ENCODE measurements at places on chromosomes 13 and 19.

DNA sequence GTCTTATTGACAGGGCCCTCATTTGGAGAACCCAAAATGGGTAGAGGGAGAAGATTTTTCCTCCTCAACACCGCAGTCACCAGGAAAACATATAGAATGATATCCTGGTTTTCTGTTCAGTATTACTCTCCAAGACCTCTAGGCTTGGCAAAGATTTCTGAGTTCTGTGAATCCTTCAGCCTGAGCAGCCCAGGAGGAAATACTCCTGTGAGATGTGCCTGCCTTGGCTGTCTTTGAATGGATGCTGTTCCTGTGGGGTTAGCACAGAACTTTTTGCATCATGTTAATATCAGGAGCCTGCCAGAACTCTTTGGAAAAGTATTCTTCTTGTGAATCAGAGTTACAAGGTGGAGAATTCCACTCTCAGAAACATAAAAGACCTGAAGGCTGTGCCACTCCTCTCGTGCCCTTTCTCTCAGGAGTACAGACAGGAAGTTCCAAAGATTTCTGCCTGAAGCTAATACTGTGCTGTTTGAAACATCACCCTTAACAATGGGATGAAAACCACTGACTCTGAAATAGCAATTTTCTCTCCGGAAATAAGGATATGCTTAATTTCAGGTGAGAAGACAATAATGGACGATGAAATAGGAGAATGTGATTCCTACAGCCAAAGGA is 520.1 kb upstream of the NBEA start:
- no peak for DNase-seq

DNA sequence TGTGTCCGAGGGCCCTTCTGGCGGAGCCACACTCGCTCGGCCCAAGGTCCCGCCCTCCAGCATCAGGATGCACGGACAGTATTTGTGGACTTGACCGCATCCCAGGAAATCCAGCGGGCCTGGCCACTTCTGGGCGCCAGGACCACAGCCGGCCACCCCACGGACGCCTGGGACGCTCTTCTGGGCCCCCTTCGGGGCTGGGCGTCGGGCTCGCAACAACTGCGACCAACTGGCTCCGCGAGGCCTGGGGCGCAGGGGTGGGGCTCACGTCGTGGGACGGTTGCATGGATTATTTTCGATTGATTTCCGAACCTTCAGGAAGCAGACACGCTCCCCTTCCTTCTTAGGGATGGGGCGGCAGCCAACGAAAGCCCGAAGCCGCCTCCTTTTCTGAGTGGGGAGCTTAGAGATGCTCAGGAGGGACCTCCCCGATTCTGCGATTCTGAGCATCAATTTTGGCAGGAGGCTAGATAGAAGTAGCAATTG is 521 bp upstream of the NUP58 start:
- no peak for DNase-seq

DNA sequence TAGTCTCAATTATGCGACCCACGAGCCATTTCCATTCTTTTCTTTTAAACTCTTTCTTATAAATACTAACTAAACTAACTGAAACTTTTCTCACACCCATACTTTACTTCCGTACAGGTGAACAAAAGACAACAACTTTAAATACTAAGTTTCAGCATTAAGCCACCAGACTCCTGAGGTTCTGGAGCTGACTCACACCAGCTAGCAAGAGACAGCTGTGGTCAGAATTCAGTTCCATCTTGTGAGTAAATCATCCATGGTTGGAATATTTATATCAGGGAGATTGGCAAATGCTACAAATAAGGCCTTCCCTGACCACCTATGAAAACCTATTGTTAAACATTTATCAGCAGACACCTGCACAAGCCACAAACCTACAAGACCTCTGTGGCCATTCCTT is 897.0 kb downstream of the EFNB2 start:
- DNase-seq: no peak

DNA sequence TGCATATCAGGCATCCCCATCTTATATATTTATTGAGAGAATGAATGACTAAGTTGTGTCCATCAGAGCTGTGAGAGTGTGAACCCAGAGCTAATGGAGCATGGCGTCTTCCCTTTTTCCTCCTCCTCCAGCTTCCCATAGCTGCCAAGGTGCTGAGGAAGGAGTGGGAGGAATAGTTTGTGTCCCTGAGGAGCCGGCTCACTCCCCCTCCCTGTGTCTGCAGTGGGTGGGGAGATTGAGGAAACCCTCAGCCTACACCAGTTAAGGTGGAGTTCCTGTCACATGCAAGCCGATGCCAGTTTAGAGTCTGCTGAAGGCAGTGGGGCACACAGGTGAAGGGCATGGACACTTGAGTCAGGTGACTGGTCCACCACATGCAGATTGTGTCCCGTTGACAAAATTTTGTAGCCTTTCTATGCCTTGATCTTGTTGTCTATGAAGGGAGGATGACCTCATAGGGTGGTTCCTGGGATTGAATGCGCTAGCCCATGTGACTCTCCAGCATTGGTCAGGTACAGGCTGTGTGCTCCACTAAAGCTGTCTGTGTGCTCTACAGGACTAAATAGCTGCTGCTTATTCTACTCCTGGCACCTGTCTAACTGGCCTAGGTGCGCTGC is 47.6 kb upstream of the GPI start:
- no peak for DNase-seq

DNA sequence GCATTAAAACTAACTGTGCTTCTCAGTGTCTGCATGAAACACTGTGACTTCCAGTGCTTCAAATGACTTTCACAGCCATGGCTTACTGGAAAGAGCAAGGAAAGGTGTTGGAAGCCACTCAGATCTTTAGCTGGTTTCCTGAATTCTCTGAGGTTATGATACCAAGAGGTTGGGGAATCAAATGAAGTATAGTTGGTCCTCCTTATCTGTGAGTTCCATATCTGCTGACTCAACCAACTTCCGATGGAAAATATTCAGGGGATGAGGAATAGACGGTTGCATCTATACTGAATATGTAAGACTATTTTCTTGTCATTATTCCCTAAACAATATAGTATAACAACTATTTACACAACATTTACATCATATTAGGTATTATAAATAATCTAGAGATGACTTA is 32.4 kb downstream of the EPSTI1 start:
- DNase-seq: no peak

GRCh38 chr13:71801781-71802180 is 65.2 kb downstream of the DACH1 start:
- no peak for DNase-seq

- no peak for DNase-seq
These were observed 646 bp downstream of the ABHD8 start for GRCh38 chr19:17302391-17303166.

DNA sequence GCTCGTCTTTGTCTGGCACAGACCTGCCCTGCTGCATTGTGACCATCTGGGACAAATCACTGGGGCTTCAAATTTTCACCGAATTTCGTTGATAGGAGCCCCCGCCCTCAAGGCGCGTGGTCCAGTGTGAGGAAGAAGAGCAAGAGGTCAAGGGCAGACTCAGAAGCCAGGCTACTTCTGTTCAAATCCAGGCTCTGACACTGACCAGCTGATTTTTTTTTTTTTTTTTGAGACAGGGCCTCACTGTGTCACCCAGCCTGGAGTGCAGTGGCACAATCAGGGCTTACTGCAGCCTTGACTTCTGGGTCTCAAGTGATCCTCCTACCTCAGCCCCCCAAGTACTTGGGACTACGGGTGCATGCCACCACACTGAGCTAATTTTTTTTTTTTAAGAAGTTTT is 7.2 kb downstream of the SYNGR4 start:
- DNase-seq: no peak

DNA sequence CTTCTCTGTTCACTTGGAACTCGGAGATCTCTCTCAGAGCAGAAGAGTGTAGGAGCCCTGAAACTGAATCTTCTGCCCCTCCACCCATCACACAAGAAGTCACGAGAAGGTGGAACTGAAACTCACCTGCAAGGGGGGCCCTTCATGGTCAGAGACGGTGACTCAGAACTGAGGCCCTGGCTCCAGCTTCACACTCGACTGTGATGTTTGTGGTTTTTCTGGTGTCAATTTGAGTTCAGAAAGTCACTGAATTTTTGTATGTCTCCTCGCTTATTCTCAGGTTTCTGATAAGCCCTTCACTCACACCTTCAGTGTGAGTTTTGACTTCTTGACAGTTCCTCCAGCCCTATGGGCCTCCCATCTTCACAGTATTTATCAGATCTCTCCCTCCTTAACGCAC is 23.1 kb downstream of the SIGLEC5 start:
- peak; percentile 11 for DNase-seq

DNA sequence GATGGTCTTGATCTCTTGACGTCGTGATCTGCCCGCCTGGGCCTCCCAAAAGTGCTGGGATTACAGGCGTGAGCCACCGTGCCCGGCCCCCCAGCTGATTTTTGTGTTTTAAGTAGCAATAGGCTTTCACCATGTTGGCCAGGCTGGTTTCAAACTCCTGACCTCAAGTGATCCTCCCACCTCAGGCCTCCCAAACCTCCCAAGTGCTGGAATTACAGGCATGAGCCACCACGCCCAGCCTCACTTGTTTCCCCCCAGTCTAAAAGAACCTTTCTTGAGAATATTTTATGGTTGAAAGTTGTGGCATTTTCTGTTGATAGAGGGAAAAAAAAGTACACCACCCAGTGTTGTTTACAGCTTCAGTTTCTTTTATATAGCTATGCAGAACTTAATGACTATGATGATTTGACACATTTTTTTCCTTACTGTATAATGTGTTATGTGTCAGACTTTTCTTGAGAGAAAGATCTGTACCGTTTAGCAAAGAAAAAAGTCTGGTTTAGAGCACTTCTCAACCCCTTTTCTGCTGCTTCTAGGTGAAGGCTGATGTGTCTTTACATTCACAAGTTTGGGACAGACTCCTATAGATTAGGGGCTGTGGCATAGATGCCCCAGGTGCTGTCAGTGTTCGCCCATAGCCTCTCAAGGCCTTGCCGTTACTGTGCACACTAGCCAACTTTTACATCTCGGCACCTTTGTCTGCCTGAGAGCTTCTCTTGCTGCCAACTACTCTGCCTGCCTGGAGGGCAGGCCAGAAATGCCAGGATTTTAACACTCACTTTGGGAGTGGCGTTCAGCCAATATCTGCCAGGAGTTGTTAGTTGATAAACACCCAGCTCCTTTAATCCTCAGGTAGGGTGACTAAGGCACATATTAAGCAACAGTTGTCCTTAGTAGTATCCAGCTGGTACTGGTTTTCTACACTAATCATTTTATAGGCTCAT is 33.0 kb downstream of the KCTD4 start:
- DNase-seq: no peak

GRCh38 chr13:27449081-27449603 is 1.2 kb downstream of the MTIF3 start:
- DNase-seq: no peak

DNA sequence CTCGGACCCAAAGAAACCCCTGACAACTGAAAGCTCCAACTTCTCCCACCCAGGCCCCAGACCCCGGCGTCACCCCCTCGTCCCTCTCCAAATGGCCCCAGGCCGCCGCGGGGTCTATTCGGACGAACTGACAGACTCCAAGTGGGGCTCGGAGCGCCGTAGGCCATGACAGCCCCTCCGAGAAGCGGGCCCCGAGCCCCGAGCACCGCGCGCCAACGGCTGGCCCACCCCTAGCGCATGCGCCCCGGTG is 360 bp downstream of the DDX39A start:
- peak; percentile 81 for DNase-seq

DNA sequence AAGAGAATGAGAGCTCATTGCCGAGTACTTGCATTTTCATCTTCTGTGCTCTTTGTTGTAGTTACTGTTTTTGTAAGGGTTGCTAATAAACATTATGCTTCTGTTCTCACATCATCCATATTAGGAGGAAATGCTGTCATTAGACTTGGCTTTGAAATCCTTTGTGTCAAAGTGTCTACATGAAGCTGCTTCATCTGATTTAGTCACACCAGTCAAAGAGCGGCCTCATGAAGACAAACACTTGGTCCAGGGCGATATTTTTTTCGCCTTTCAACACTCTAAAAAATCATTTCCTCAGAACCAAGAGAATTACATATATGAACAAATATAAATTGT is 105.0 kb downstream of the SPRY2 start:
- no peak for DNase-seq

GRCh38 chr13:41457589-41458186 is 338 bp downstream of the RGCC start:
- DNase-seq: no peak

DNA sequence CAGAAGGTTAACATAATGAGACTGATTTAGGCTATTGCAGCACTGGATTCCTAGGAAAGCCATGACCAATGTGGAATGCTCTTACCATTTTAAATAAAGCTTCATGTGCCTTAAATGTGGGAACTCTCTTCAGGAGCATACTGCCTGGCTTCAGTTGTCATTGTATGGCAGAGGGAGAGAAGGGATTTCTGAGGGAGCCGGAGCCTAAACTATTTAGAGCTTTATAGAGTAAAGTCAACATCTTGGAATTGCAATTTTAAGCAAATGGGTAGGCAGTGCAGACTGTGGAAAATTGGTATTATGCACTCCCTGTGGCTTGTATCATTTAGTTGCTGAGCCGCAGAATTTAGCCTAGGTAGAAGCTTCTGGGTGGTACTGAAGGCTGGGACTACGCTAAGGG is 2041.4 kb downstream of the PCDH9 start:
- DNase-seq: no peak

DNA sequence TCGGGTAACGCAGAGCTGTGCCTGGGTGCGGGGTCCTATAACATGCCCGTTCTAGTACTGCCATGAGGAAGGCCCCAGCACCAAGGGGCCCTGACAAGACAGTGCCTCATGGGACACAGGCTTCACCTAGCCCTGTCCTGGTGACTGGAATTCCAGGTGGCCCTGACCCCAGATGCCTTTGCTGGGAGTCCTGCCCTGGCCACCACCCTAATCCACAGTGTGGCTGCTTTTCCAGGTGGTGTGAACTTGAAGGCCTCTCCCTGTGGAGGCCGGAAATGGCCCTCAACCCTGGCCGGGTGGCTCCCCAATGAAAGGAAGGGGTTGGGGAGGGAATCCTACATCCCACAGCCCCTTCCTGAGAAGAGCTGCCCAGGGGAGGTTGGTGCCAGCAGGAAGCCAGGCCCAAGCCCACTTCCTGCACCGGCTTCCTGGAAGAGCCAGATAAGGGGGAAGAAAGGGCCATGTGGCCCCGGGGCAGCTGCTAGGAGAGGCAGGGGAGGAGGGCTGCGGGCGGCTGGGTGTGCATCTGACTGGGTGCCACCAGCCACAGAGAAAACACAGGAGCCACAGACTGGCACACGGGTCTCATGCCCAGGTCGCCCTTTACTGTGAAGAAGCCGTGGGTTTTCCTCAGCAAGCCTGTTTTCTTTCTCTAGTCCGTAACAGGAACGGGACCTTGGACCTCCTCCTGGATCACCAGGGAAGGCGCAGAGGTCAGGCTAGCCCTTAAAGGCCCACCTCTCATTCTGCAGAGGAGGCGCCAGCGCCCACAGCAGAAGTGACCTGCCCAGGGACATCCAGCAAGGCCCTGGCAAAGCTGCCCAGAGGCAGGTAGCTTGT is 4.7 kb downstream of the LSM4 start:
- DNase-seq: peak; percentile 31

GRCh38 chr13:31518645-31519044 is 220.7 kb upstream of the RXFP2 start:
- no peak for DNase-seq

- DNase-seq: no peak
These were observed 7.6 kb downstream of the STXBP2 start for GRCh38 chr19:7644550-7644877.

GRCh38 chr13:75647126-75647784 is 11.1 kb downstream of the LMO7 start:
- DNase-seq: no peak
